ENCODE measurements at places on chromosomes 12 and 14. TPM values are rescaled to one million over a fixed set of nuclear protein-coding genes. Genes with fewer than 3 reads are reported as not detected.

DLGAP5 gene
- total RNA-seq, result 42.0 TPM

FAM186B gene
- 0.16 TPM for total RNA-seq

GUCY2C gene
- not detected for total RNA-seq

TPH2 gene
- not detected for total RNA-seq

TMTC2 gene
- 0.79 TPM for total RNA-seq

SVOP gene
- total RNA-seq, result not detected

TAS2R46 gene
- total RNA-seq, result not detected

FOXN4 gene
- not detected for total RNA-seq

KCNK10 gene
- total RNA-seq, result not detected

TRIAP1 gene
- total RNA-seq, result 80.8 TPM

OTOGL gene
- not detected for total RNA-seq

KRT71 gene
- total RNA-seq, result not detected

ARHGAP9 gene
- 0.22 TPM for total RNA-seq

DNAJC22 gene
- 19.7 TPM for total RNA-seq

GLIPR1L1 gene
- total RNA-seq, result not detected

DAO gene
- not detected for total RNA-seq

PRB2 gene
- not detected for total RNA-seq

DENND5B gene
- 15.8 TPM for total RNA-seq

IFNG-AS1 gene
- not detected for total RNA-seq

CYP46A1 gene
- 0.02 TPM for total RNA-seq

CSRP2 gene
- 20.9 TPM for total RNA-seq

INHBE gene
- 0.12 TPM for total RNA-seq
